ENCODE measurements at places on chromosomes 7 and 10.

DNA sequence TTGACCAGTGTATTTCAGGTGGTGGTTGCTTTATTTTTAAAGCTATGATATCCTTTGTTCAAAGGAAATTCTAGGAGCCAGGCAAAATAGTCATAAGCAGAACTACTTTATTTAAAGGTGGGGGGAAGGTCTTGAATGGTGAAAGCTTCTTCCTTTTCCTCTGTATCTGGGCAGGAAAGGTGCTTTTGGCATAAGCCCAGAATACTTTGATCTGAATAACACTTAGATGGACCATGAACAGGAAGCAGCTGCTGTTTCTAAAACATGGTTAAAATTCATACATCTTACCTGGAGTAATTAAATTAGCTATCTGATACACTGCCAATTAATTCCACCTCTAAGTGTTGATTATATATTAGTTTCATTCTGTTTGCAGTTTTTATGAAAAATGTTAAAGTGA lies 13.3 kb downstream of the ZNF804B start:
- no peak for DNase-seq

GRCh38 chr7:45980181-45980905 lies 59.3 kb upstream of the IGFBP3 start:
- no peak for DNase-seq

GRCh38 chr10:16779384-16779915 lies 37.8 kb downstream of the RSU1 start:
- DNase-seq: no peak

DNA sequence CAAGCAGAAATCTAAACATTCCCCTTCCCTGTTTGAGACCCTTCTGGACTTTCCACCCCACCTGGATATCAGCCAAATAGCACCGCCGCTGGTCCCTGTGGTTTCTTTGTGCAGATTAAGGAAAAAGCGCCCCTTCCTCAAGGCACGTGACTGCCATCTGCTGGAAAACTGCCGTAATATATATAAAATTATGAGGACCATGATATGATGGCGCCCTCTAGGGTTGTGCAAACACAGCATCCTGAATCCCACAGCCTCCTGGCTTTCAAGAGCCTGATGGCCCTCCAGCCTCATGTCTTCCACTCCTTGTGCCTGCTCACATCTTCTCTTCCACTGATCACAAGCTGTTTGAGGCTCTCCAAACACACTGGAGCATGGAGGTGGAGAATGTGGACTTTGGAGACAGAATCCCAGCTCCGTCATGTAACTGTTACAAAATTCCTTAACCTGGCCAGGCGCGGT lies 121.3 kb downstream of the MYL10 start:
- no peak for DNase-seq

- DNase-seq: no peak
Observed at GRCh38 chr10:58460157-58460556, 52.5 kb upstream of the BICC1 start.

- no peak for DNase-seq
Observed at GRCh38 chr10:80183436-80183835, 21.9 kb downstream of the ANXA11 start.

DNA sequence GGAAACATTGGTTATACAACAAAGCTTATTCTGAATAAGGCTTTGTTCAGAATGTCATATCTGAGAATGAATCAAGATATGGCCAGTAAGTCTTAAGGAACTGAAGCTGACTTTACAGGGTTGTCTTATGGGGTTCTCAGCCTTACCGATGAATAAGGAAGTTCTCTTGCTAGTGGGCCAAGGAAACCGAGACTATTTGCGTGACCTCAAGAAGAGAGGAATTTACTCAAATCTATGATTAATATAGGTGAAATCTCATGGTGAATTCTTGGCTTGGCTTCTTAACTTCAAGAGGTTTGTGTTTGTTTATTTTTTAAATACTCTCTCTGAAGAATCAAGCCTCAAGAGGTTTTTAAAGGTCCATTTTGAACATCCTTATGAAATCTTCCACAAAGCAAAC lies 4.7 kb upstream of the MRLN start:
- DNase-seq: no peak

- no peak for DNase-seq
Observed at GRCh38 chr7:122995600-122995999, at the start of gene TAS2R16. TSS of gene TAS2R16 (minus strand) at chr7:122995700. CDS start at chr7:122995634, 66 bp downstream.

GRCh38 chr7:54932818-54933543 lies 85.8 kb upstream of the EGFR start:
- DNase-seq: no peak

GRCh38 chr7:17405786-17406185 lies 107.3 kb downstream of the AHR start:
- DNase-seq: no peak

DNA sequence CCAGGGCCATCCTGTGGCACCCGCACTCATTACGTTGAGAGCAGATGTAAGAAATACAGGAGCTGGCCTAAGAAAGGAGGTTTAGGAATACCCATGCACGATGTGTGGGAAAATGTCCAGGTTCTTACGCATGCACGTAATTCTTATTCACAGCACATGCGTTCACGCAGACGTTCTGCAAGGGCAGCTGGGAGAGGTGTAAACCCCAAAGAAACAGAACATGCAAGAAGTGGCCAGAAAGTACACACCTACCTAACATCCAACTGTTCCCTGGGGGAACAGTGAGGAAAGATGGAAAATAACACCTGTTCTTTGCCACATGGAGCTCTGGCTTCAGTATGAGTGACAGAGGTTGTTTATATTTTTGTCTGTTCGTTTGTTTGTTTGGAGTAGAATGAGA lies 285.6 kb downstream of the PRPF18 start:
- DNase-seq: no peak

DNA sequence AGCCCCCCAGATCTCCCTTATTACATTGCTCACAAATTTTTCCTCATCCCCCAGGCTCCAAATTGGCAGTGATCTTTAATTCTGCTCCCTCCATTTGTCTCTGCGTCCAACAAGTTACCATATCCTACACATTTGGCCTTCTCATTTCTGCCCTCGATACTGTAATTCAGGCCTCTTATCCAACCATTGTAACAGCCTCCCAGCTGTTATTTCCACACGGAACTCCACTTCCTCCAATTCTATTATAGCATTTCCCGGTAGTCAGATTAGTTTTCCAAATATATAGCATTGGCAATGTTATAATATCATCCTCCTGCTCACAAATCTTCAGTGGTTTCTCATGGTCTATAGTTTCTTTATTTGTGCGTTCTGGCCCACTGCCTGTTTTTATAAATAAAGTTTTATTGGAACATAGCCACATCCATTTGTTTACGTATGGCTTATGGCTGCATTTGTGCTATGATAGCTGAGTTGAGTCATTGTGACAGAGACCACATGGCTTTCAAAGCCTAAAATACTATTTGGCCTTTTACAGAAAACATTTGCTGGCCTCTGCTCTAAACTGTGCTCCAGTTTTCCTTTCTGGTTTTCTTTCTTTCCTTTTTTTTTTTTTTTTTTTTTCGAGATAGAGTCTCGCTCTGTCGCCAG lies 126.5 kb upstream of the ZNF438 start:
- DNase-seq: no peak

GRCh38 chr7:131769241-131769640 lies 212.8 kb upstream of the PODXL start:
- no peak for DNase-seq

DNA sequence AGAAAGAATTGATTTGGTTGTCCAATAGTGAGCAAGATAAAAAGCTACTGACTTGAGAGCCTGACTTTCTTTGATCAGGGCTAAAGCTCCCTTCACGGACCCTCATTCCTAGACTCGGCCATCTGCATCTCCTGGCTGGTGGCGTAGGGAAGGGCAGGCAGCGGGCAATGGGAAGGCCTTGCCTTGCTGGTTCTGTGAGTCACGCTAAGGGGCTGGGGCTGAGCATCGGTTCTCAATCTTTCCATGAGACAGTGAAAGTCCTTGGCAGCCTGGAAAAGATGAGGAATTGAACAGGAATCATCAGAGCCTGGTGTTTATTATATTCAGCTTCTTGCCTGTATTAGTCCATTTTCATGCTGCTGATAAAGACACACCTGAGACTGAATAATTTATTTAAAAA lies 475.3 kb downstream of the PLXNA4 start:
- no peak for DNase-seq

GRCh38 chr7:43791665-43792064 lies 33.2 kb downstream of the BLVRA start:
- DNase-seq: no peak

DNA sequence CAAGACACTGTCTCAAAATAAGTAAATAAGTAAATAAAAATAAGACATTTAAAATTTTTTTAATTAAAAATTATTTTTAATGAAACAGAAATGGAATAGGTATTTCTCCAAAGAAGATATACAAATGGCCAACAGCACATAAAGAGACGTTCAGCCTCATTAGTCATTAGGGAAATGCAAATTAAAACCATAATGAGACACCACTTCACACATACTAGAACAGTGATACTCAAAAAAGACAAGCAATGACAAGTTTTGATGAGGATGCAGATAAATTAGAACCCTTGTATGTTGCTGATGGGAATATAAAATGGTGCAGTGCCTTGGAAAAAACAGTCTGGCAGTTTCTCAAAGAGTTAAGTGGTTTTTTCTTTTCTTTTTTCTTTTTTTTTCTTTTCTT lies 26.5 kb upstream of the C10orf67 start:
- DNase-seq: no peak

DNA sequence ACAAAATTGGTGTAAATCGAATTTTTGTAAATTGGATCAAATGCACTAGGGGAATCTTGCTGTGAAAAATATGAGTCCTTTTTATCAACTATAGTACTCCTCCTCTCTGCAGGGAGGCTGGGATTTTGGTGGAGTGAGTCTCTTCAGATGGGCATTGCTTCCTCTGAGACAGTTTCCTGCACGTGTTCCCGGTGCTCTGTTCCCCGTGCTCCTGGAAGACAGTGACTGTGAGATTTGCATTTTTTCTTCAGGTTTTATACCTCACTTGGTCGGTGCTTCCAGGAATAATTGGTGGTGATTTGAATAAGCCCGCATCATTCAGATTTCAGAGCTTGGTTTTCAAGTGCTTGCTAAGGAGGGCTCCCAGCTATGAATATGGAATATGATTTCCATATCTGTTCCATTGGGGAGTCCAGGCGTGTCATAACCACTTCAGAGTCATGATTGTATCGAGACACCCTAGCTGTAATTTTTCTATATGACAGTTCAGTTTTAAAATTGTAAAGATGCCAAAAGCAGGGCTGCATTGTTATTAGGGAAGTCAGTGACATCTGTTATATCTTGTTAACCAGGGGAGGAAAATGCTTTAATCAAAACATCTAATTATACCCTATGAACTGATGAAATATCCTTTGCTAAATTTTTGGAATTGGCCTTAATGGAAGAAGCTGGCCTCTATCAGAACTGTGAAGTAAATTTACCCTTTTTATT lies 12.3 kb downstream of the AUTS2 start:
- no peak for DNase-seq

GRCh38 chr10:85936161-85936560 lies 430.4 kb downstream of the GRID1 start:
- DNase-seq: no peak

DNA sequence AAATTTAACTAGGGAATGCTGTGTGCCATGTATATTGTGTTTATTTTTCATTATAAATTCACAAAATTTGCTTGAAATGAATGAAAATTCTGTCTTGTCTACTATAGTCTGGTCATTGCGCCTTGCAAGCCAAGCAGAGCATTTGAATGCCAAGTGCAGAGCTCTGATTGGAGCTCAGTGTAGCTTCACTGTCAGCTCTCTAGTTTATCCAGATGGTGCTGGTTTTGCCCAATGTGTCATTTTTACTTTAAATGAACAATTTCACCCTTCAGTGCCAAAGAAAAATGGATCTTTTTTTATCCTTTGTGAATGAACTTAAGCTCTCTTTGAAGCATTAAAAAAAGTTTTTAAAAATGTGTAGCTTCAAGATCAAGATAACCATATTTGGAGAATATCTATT lies 225.6 kb upstream of the CACNA2D1 start:
- no peak for DNase-seq

DNA sequence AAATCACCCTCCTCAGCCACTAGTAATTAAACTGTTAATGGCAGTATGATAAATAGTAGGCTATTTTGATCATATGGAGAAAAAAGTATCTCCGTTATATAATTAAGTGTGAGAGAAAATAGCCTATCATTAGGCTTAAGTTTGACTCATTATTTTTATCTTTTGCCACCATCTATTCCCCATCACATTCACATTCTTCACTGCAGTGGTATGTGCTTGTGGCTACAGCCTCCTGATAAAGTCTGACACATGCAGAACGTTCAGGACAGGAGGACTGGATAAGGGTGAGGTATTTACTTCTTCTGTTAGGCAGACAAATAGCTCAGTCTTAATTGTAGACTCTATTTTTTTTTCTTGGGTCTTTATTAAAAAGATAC lies 5.8 kb downstream of the NEBL start:
- no peak for DNase-seq

DNA sequence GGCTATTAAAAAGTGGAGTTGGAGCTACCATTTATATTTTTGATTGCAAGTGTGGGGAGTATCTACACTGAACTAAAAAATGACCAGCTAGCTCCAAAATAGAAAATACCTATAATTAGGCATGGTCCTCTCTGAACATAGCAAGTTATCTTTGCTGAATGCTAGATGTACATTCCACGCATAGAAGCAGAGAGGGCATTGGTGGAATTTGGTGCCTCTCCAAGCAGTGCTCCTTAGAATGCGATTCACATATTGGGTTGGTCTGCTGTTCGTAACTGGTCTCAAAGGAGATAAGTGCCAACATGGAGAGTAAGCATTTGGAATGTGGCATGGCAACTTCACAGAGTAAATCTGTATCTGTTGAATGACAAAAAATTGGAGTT lies 196.2 kb downstream of the PTN start:
- DNase-seq: no peak

DNA sequence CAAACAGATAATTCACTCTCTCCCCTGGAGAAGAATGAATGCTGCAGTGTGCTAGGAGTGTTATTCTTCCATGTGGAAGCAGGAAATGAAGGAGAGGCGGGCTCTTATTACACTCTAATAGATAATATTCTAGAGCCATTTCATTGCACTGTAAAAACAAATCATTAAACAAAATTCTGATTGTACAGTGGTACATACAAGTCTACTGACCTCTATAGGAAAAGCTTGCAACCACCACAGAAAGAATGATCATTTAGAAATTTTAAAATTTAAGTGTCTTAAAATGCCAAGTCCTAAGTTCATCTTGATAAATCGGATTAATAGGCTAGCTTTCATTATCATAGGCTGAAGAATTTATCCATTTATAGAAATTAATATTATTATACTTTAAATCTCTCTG lies 960.3 kb upstream of the LRRN3 start:
- no peak for DNase-seq

DNA sequence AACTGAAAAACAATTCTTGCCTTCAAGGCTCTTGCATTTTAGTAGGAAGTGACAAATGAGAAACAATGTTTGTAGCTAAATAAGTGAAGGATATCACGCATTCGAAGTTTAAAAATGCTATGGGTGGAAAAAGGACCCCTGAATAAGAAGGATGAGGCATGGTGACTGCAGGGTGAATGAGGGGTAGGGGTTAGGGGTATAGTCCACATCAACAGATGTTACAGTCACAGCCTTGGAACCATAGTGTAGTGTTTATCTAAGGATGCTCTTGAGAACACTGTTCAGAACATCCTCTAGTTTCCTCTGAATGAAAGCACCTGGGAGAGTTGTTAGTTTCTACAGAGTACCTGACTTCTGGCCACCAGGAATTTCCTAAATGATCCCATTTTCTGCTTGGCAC lies 157.0 kb downstream of the RELN start:
- no peak for DNase-seq

Data from cortex of kidney (tissue), 1 donor.